ENCODE measurements at places on chromosomes 1 and 21.

- DNase-seq = peak; percentile 53
These were observed 4.9 kb downstream of the PLCH2 start for GRCh38 chr1:2480986-2481364.

GRCh38 chr1:21338573-21339355 is 48.5 kb upstream of the ECE1 start:
- peak; percentile 80 for DNase-seq

DNA sequence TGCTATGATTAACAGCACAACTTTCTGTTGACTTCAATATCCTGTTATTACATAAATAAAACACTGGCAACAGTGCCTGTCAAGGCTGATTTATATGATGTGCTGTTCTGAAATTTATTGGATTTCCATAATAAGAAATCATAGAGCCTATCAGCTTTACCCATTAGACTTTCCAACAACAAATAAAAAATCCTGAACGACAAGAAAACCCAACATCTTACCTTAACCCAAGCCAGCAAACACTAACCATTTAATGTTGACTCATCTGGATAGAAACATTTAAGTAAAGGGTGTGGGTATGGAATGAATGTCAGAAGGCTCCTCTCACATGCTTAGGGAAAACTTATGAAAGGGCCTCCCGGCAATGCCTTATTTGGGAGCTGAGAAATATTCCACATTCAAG is 165.1 kb downstream of the SLC45A1 start:
- peak; percentile 97 for DNase-seq

- no peak for DNase-seq
These were observed 284.4 kb downstream of the SETD4 start for GRCh38 chr21:35775778-35776544.

GRCh38 chr1:246566813-246567645 is 773 bp downstream of the CNST start:
- no peak for DNase-seq

- DNase-seq = no peak
These were observed 8.5 kb upstream of the BACH1 start for GRCh38 chr21:29290240-29290639.

DNA sequence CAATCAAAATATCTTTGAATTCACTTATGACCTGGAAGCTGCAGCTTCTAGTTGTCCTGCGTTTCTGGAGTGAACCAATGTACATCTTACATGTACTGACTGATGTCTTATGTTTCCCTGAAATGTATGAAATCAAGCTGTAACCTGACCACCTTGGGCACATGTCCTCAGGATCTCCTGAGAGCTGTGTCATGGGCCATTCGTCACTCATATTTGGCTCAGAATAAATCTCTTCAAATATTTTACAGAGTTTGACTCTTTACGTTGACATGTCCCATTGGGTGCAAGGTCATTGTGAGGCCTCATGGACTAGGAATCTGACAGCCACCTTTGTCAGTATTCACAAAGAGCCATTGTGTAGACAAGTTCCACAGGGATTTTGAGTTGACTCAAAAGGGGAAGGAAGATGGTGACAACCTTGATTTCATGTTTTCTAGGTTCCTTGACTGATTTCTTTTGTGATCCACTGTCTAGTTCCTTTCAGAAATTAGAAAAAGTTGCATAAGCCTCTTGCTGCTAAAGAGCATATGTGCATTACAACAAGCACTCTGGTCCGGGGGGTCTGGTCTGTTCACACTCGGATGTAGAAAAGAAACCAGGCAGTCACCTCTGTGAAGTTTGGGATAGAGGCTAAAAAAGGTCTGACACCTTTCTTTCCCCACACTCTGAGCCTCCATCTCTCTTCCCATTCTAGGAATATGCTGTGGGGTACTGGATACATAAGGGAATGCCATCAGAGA is 10.7 kb downstream of the CHI3L2 start:
- no peak for DNase-seq

- DNase-seq = no peak
These were observed 731 bp upstream of the ZNF683 start for GRCh38 chr1:26373281-26373680.

- no peak for DNase-seq
These were observed 2.4 kb upstream of the FCRL4 start for GRCh38 chr1:157600236-157600635.

GRCh38 chr1:231079163-231079562 is 39.1 kb upstream of the FAM89A start:
- no peak for DNase-seq

DNA sequence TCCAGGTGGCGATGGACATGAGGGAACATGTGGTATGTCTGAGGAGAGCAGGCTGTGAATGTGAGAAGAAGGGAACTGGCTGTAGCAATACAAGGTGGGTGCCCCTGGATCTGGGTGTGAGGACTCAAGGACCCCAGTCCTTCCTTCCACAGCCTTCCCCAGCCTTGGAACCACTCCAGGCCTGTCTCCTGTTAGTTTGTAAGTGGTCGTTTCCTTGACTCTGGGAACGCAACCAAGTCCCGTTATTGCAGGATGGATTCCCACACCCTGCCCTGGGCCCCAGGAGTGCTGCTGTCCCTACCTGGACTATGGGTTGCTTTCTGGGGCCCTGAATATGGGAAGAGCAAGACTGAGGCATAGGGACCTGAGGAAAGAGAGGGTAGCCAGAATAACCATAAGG is 47.2 kb upstream of the VANGL1 start:
- no peak for DNase-seq

- DNase-seq = no peak
These were observed 69.1 kb upstream of the ABCG1 start for GRCh38 chr21:42149656-42150473.

DNA sequence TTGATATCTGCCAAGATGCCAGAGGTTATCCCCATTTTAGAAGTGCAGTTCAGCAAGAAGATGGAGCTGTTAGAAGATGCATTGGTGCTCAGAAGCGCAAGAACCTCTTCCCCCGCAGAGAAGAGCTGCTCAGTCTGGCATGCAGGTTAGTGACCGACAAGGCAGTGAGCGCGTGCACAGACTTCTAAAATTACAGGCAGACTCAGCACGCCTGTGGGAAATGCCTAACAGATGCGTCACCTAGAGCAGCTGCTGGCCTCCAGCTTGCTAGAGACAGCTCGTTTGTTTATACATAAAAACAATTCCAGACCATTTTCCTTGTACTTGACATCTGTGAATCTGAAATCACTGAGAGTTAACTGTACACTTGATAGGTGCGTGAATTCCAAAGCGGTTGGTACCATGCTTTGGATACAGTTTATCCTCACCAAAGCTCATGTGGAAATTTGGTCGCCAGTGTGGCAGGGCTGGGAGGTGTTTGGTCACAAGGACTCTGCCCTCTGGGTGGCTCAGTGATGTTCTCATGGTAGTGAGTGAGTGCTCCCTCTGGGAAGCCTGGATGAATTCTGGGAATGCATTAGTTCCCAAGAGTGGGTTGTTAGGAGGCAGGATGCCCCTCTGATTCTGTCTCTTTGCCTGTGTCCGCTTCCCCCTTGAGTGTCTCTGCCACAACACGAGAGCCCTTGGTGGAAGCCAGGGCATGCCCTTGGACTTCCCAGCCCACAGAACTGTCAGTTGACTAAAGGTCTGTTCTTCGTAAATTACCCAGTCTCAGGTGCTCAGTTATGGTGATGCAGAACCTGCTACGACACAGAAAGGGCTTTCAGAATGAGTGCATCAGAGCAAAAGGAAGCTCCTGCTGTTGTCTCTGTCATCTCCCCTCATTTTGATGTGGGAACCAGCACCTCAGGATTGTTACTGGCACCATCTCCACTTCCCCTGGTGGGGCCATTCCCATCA is 24.4 kb downstream of the SNAP47 start:
- DNase-seq = no peak

GRCh38 chr1:6827630-6828165 is 42.4 kb downstream of the CAMTA1 start:
- DNase-seq = no peak

DNA sequence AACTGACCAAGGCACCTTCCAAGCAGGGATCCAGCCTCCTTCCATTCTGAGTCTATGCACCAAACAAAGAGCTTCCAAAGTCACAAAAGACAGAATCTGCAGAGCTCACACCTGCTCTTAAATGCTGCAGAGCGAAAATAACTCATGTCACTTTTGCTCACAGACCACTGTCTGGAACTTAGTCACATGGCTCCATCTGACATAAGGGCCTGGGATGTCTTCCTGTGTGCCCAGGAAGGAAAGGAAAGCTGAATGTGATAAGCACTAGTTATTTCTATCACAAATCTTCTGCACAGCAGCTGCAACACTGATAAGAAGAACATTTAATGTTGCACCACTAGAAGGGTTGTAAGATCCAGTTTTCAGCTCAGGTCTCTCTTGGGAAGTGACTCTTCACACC is 39.5 kb upstream of the SGIP1 start:
- no peak for DNase-seq

DNA sequence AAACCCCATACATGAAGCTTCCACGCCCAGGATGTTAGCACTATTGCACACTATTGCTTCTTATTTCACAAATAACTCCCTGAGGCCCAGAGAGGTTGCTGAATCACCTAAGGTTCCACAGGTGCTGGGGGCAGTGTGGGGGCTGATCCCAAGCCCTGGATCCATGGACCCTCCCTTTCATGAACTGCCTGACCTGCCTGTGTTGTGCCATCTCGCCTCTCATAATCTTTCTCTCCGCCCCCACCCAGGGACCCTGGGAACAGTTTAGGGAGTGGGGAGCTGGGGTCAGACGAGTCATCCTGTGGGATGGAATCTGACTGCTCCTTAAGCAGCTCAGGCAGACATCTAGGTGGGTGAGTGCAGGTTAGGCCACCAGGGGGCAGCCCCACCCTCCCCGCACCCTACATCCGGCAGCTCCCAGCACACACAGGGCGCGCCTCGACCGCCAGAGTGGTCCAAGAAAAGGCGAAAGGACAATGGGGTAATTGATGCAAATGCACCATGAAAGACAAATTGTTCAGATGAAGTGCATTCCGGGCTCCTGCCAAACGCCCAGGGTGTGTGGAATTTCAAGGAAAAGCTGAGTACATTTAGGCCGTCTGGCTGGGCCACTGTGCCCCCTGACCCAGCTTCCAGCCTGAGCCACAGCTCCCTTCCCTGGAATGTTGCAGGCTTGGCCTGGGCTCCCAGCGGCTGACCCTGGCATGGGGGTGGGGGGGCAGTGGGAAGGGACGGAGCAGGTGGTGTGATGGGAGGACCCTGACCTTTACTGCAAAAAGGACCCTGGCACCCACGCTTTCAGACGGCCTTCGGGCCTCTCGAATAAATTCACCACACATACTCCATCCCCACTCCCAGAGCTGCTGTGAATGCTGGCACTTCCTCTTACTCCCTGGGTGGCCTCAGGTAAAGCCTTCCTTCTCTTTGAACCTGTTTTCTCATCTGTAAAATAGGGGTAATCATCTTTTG is 20.8 kb downstream of the PHLDA3 start:
- no peak for DNase-seq

DNA sequence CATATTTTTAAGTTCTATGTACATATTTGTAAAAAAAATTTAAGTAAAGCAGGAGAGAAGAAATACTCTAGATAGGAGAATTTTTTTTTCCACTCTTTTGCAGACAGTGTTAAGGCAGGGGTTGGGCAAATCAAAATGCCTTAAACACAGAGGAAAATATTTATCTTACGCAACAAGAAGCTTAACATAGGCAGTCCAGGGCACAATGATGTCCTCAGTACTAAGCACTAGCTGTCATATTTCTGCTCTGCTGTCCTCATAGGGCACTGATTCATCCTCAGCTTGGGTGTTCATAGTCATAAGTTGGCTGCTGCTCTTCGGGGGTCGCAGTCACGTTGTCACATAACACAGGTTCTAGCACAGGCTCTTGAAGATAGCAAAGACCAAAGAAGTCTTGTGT is 247.4 kb downstream of the PTBP2 start:
- DNase-seq = no peak

DNA sequence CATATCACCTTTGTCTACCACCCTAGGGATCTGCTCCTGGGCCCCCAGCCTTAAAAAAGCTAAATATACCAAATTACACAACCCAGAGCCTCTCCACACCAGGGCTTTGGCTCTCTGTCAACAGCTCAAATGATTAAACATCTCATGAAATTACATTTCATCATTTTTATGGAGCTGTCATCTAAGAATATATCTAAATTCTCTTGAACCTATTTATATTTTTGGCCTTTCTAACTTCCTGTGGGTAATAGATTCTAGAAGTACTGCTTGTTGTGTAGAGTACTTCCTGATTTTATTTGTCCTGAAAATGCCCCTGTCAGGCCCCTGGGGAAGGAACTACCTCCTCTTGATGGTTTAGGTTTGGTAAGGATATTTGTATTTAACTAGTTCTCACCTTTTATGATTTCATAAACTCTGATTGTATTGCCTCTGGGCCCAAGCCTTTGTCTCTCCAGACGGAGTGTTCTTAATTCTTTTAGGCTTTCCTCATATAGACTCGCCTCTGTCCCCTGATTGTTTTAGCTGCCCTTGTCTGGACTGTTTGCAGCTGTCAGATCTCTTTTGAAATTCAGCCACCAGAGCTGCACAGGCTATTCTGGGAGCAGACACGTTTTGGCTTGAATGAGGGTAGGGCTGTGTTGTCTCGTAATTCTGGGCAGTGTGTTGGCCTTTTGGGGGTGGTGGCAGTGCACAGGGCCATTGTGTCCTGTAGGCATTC is 16.6 kb downstream of the MYOG start:
- DNase-seq = no peak

DNA sequence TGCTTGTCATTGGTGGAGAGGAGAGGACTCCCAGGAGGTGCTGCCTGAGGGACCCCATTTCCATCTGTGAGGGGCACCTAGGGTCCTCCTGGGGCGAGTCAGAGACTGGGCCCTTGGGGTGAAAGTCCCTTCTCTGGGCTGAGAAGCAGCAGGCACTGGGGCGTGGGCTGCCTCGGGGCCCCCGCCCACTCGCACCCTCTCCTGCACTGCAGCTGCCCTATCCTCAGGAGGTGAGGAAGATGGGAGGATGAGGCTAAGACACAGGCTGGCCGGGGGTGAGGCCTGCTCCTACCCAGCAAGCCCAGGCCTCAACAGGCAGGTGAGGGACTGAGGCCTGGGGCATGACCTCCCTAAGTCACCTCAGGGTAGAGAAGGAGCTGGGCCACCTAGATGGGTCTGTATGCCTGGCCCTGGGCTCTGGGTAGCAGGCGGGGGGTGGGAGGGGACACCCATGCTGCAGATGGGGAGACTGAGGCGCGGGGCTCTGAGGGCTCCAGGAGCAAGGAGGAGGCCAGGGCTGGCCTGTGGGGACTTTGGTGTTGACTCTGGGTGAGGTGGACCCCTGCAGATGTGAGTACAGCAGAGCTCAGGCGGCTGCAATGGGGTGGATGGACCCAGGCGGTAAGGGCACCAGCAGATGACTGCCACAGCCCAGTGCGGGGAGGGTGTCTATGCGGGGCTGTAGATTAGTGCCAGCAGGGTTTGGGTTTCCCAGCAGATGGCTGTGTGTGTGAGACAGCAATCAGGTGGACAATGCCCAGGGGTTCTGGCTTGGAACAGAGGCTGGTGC is 10.4 kb upstream of the ZNF669 start:
- DNase-seq = no peak

GRCh38 chr1:3415260-3416090 is 39.0 kb upstream of the ARHGEF16 start:
- DNase-seq = no peak
